Upper lobe of left lung (tissue), 6 donors: ENCODE measurements at places on chromosomes 4 and X. TPM values are rescaled to one million over a fixed set of nuclear protein-coding genes. Genes with fewer than 3 reads are reported as not detected.

The TRO gene
- total RNA-seq, result 9.4 TPM

The CTAG2 gene
- not detected for total RNA-seq

DNA sequence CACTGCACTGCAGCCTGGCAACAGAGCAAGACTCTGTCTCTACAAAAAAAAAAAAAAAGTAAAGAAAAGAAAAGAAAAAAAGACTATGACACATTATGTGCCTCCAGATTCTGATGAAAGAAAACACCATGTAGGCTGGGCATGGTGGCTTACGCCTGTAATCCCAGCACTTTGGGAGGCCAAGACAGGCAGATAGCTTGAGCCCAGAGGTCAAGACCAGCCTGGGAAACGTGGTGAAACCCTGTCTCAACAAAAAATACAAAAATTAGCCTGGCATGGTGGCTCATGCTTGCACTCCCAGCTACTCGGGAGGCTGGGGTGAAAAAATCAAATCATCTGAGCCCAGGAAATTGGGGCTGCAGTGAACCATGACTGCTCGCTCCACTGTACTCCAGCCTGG, 19.4 kb downstream of the THOC2 start:
- H3K4me1 ChIP-seq, result no peaks in the 10 kb centered on the region
- no peaks in the 10 kb centered on the region for H3K36me3 ChIP-seq
- no peak overlapping the region for H3K4me3 ChIP-seq
- no peak overlapping the region for H3K27ac ChIP-seq
- H3K27me3 ChIP-seq, result no peaks in the 10 kb centered on the region

- peak overlapping the region; percentile 42 for H3K27ac ChIP-seq
- peak; percentile 48 for DNase-seq
- H3K4me1 ChIP-seq, result peaks cover 16% of the 10 kb centered on the region
- H3K27me3 ChIP-seq, result no peaks in the 10 kb centered on the region
Measured at GRCh38 chr4:87375719-87376291, 15.2 kb downstream of the HSD17B11 start.

DNA sequence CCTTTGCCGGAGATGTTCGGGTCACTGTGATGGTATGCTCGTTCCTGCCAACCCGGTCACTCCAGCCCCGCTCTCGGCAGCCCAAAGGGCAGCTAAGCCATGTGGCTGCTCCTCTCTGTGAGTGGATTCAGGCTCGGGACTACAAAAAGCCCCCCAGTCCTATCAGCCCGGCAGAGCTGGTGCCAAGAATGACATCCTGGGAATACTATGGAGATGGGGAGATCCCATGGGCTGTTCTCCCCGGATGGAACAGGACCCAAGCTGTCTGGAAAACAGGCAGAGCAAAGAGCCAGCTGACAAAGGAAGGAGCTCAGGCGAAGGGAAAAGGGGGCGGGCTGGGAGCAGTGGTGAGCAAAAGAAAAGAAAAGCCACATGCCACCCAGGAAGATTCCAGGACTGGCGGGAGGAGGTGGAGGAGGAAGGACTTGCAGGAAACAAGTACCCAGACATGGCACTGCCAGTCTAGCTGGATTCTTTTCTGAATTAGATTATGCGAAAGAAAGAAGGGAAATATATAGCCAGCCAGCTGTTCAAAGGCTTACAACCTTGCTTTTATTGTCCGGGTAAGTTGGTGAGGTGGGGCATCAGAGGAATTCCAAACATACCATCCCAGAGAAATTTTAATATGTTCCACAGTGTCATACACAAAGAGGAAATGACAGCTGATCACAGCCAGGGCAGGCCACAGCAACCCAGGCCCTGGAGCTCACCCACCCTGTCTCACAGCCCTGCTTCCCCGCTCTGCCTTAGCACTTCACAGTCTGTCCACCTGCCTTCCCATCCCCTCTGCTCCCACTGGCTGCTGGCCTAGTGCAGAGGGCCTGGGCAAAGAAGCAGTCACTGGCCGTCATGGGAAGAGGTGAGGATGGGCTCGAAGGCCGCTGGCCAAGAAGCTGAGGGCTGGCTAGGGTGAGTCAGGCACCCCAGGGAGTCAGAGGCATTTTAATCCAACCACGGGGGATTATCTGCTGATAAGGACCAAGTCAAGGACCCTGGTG, 3.4 kb downstream of the NDP start:
- H3K4me3 ChIP-seq, result no peak overlapping the region
- no peak overlapping the region for H3K27ac ChIP-seq
- no peak for DNase-seq
- no peaks in the 10 kb centered on the region for H3K36me3 ChIP-seq
- peaks cover 6% of the 10 kb centered on the region for H3K4me1 ChIP-seq

- no peak for DNase-seq
- no peaks in the 10 kb centered on the region for H3K27me3 ChIP-seq
- no peak overlapping the region for H3K4me3 ChIP-seq
- H3K36me3 ChIP-seq, result peaks cover 3% of the 10 kb centered on the region
Measured at GRCh38 chr4:139330283-139330682, 28.0 kb upstream of the NDUFC1 start.
